Stimulated activated CD8-positive, alpha-beta memory T cell treated with anti-CD3 and anti-CD28 coated beads, Interleukin-15, amount 100 ng/mL, for 1 hour (primary cell): ENCODE measurements at places on chromosomes 7 and 10.

GRCh38 chr7:47357863-47358262, 224.0 kb downstream of the TNS3 start:
- no peak for DNase-seq

DNA sequence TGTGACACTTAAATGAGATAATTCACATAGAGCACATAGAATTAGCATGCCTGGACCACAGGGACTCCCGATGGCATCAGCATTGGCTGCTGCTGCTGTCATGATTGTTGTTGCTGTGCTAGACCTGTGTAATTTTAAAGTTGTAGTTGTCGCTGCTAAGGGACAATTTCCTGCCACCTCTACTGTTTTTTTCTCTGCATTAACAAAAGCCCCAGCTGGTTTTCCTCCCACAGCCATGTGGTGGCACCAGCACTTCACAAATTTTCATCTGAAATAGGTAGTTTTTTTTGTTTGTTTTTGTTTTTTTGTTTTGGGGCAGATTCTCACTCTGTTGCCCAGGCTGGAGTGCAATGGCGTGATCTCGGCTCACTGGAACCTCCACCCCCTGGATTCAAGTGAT, 25.4 kb upstream of the PRXL2A start:
- no peak for DNase-seq

GRCh38 chr7:134941952-134942351, 44.4 kb upstream of the AGBL3 start:
- DNase-seq = no peak

- no peak for DNase-seq
Measured at GRCh38 chr10:53904506-53905241, 896.4 kb downstream of the PCDH15 start.

DNA sequence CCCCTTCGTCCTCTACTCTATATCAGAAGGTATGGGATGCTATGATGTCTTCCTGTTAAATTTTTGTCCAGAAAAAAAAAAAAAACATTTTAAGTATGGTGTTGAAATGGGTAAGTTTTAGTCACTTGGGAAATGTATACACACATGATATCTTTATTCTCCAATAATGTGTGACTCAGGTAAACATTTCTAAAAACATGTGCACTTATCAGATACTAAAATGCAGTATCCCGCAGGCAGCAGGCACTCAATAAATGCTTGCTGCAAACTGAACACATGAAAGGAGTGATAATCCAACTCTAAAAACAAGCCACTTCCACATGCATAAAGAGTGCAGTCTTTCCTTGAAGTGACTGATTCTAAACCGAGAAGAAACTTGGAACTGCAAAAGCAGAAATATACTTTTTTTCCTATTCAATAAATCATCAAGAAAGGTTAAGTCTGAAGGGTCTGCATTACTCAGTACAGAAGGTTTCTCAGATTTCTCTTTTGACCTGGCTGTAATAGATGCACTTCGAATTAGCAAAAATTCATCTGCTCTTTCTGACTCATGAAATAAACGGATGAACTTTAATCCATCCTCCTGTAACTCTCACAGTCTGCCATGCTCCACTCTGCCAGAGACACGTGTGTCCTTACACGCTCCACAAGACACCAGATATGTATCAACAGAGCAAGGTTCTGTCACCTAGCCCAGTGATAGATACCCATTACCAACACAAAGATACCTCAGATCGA, 84.0 kb downstream of the HIPK2 start:
- DNase-seq = no peak

- no peak for DNase-seq
Measured at GRCh38 chr10:26573674-26574073, 123.8 kb upstream of the PDSS1 start.

DNA sequence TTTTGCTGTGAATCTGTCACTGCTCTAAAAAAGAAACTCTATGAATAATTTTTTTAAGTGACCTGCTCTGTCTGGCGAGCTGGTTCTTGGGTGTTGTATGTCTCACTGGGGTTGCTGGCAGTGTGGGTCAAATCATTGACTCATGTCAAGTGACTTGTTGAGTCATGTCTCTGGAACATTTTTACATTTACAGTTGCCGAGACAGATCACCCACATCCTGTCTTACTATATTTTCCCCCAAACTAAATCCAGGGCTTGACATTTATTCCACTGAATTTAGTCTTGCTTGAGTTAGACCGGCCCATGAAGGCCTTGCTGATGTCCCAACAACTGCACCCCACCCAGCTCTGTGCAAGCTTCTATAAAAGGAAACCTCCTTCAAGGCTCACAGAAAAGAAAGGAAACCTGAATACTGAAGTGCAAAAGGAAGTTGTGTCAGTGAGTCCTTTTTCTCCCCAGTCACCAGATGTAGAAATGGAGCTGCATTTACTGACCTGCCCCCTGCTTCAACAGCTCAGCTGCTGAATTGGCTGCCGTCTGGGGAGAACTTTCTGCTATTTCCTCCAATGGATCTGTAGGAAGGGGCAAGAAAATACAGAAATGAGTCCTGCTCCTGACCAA, 290.3 kb downstream of the TNS3 start:
- DNase-seq = no peak

DNA sequence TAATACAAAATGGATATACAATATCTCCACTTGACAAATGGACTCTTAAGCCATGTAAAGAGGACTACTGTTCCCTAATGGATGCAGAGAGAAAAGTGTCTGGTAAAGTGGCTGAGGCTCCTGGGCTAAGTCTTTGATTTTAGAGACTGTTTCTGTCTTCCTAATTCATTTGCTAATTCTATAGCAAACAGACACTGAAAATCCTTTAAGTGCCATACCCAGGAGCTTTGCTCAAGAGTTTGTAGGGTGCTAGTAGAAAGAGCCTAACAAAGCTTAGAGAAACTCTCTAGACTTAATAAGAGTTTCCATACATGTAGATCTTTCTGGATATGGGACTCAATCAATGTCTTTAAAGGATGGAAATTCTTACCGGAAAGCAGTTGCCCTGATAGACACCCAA, 16.7 kb downstream of the CEP55 start:
- no peak for DNase-seq

DNA sequence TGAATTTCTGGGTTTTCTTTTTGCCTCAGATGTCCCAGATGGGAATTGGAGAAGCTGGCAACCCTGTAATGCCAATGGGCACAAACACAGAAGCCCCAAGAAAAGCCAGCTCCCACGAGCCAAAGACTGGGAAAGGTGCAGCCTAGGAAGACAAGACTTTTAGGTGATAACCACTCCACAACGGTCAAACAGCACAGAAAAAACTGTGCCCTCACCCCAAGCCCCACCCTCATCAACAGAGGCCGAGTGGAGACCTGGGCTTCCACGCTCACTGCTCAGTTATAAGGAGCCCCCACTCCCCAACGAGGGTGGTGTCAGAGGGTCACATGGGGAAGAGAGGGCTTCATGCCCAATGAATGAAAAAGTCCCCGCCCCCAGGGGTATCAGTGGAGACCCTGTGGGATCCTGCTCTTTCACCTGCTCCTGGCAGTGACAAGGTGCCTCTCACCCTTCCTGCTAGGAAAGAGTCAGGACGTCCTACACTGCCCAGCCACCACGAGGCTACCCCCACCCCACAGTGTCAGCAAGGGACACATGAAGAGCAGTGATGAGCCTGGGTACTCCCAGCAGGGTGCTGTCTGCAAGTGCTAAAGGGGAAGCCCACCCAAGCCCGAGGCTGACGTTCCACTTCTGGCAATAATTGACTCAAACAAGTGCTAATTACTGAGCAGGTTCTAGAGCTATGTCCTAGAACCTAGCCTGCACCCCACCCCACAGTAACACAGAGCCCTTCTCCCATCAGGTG, 8.3 kb downstream of the TMEM273 start:
- DNase-seq = no peak

DNA sequence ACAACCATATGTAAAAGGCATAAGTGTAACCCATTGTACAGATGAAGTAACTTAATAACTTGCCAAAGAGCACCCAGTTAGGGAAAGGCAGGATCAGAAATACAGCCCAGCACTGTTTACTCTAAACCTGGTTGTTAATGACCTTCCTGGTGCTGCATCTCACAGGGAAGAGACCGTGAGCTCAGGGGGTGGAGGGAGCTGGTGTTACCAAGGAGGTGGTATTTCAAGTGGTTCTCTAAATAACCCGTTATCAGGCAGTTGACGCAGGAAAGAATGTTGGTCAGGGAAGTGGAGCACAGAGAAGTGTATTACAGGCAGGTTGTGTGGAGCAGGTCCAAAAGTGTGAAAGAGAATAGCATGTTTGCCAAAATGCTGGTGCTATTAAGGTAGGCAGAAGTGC, 4.4 kb upstream of the ST7 start:
- DNase-seq = no peak

- no peak for DNase-seq
Measured at GRCh38 chr10:34047389-34047788, 712.9 kb upstream of the NRP1 start.

DNA sequence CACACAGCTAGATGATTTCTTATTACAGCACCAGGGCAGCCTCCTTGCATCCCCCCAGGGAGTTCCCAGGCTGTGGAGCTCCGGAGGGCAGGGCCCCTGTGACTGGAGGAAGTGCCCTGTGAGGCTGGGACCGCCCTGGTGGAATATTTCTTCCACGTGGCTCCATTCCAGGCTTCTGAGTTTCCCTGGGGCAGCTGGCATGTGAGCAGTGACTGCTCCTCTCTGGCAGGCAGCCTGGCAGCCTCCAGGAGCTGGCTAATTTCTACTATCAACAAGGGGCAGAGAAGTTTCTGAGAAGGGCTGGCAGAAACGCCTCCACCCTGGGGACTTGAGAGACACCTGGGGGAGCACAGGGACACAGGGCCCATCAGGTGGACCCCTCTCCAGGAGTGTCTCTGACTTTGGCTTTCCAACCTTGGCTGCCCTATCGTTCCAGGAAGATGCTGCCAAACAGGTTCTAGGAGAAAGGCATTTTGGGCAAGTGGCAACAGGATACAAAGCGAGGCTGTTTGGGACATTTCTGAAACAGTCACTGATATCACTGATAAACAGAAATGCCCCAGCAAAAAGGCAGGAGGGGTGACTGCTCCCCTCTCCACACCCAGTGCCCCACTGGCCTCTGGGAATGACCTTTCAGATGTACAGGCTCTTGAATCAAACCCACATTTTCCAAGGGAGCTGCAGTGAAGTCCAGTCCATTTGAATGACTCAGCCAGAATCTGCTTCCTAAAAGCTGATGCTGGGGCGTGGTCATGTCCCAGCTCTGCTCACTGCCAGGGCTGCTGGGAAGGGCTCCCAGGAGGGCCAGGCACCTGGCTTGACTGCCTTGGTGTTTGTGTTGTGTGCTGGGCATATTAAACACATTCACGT, 16.1 kb downstream of the MYOF start:
- no peak for DNase-seq

GRCh38 chr7:19982841-19983835, 209.7 kb upstream of the TMEM196 start:
- DNase-seq = no peak

GRCh38 chr10:97518301-97519043, 19.7 kb downstream of the UBTD1 start:
- no peak for DNase-seq

DNA sequence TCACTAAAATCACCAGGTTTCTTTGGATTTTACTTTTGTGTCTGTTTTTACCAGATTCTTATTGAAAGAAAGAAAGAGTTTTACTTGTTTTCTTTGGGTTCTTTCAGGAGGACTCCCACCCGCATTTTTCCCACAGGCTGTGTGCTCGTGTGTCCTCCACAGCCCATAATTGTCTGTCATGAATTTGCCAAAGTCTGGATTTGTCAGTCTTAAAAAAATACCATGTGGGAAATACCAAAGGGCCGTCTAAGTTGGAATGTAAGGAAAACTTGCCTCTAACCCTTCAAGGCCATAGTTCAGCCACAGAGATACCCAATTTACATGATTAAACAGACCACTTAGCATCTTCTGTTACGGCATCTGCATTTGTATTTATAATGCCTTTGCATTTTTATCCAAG, 41.3 kb upstream of the INHBA start:
- DNase-seq = no peak

DNA sequence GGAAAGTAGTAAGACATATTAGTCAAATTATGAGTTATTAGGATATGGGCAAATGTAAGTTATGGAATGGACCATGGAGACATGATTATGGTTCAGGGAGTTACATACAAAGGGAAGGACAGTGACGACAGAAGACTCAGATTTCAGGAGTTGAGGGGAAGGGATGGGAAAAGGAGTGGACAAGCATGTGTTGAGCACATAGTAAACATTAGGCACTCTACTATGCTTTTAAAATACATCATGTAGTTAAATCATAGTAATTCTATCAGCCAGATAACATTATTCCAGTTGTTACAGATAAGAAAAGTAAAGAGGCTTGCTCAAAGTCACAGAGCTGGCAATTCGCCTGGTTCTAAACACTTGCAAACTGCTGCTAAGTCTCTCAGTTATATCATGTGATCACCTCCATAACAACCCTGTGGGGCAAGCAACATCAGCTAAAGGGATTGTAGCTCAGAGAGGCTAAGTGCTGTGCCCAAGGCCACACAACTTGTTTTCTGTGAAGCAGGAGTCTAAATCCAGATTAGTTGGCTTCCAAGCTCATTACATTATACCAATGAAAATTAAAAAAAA, 115.2 kb upstream of the MDFIC start:
- no peak for DNase-seq

- DNase-seq = no peak
Measured at GRCh38 chr7:29847916-29848315, 41.6 kb downstream of the WIPF3 start.

- no peak for DNase-seq
Measured at GRCh38 chr10:2011106-2011716, 273.9 kb upstream of the ADARB2 start.

GRCh38 chr10:112904000-112904399, 46.0 kb upstream of the TCF7L2 start:
- no peak for DNase-seq

- DNase-seq = no peak
Measured at GRCh38 chr10:112280205-112280921, 2.8 kb upstream of the TECTB start.

- DNase-seq = no peak
Measured at GRCh38 chr10:13717571-13717935, 130.8 kb downstream of the PRPF18 start.

- no peak for DNase-seq
Measured at GRCh38 chr10:3433131-3433530, 260.5 kb upstream of the PITRM1 start.

DNA sequence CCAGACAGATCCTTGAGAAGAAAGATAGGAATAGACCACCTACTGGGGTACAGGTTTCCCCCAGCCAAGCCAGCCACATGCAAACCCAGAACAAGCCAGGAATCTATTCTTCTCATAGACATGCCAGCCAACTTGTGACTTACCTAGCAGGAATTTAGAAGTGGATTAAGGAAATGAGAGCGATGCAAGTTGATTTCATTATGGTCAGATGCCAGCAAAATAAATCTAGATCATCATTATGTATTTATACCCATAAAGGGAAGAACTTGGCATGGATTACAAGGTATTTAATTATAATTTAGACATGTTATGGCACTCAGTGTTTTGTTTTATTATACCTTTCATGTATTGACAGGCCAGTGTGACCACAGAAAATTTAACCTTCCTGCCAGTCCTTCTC, 32.8 kb downstream of the SLC35G1 start:
- DNase-seq = no peak

DNA sequence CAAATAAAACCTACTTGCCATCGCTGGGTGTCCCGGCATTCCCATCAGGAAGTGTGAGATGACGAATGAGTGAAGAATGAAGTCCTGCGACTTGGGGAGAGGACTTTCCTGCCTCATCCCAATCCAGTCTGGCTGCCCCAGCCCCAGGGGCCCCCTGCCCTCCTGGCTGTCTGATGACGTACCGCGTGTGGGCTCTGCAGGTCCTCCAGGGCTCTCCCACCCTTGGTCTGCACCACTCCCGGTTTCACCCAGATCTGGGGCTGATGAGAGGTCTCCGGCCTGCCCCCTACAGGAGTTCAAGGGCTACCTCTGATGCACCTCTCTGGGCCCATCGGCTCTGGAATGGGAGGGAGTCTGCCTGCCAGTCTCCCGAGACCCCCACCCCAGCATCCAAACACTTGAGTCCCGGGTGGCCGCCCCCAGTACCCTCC, 9.8 kb downstream of the ATP6V1F start:
- DNase-seq = no peak
